ENCODE measurements at places on chromosomes 1 and 21.

GRCh38 chr1:78184460-78185072, 138.8 kb downstream of the GIPC2 start:
- DNase-seq = no peak

GRCh38 chr1:95119273-95119672, 2.1 kb downstream of the TLCD4 start:
- no peak for DNase-seq

DNA sequence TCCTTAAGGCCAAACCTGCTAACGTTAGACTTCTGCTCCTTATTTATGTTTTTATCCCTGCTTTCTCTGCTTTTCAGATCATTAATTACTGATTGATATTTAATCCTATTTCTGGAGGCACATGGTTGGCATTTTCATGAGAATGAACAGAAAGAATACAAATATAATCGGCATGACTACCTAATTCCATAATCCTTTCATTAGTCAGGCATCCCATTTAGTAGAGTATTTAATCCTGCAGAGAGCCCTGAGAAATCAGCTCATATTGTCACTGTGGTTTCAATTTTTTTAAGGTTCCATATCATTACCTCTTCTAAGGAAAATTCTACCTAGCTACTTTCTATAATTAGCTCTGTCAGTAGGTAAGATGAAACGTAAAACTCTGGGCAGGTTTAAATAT, 238.8 kb downstream of the NCAM2 start:
- no peak for DNase-seq

GRCh38 chr1:239429163-239429562, 42.8 kb downstream of the CHRM3 start:
- DNase-seq = no peak

DNA sequence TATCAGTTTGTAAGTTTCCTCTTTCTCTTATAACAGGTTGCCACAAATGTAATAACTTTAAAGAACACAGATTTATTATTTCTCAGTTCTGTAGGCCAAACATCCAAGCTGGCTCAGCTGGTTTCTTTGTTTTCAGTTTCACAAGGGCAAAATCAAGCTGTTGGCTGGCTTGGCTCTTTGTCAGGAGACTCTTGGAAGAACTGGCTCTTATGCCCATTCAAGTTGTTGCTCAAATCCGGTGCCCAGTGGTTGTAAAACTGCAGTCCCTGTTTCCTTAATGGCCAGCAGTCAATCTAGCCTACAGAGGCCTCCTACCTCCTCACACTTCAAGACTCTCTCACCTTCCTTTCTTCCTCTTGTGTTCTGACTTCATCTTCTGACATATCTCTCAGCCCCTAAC, 1171.0 kb downstream of the MRPL39 start:
- DNase-seq = no peak

- no peak for DNase-seq
Measured at GRCh38 chr1:172991674-172992400, 58.9 kb downstream of the TNFSF18 start.

DNA sequence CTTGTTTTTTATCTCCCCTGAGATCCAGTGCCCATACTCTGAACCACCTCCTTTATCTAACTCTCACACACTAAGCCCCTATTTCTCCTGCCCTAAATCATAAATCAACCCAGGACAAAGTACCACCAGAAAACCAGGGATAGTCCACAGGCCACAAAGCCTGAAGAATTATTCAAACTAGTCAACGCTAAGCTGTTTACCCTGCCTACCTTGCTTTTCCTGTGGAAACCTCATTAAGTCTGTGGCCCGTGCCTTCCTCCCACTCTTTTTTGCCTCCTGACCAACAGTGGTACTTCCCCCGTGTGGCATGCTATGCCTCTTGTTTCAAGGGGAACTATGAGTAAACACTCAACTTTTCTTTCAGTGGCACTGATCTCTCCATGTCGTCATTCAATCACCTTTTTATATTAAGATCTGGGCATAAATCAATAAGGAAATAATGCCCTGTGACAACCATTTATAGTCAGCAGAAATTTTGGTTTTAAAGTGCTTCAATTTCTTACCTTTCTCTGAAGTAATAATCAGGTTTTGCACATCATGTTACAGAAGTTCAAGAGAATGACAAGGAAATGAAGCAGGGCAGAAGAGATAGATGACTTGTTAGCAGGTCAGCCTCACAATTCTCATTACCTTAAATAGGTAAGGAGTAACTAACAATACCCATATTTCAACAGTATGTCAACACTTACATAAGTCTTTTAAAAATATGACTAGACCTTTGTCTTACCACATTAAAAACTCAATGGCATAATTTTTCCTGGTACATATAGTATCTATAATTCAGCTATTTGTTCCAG, 32.1 kb downstream of the EYA3 start:
- DNase-seq = no peak

- no peak for DNase-seq
Measured at GRCh38 chr1:30668546-30669327, 54.6 kb downstream of the MATN1 start.

GRCh38 chr1:59750328-59751003, 64.3 kb upstream of the HOOK1 start:
- no peak for DNase-seq

DNA sequence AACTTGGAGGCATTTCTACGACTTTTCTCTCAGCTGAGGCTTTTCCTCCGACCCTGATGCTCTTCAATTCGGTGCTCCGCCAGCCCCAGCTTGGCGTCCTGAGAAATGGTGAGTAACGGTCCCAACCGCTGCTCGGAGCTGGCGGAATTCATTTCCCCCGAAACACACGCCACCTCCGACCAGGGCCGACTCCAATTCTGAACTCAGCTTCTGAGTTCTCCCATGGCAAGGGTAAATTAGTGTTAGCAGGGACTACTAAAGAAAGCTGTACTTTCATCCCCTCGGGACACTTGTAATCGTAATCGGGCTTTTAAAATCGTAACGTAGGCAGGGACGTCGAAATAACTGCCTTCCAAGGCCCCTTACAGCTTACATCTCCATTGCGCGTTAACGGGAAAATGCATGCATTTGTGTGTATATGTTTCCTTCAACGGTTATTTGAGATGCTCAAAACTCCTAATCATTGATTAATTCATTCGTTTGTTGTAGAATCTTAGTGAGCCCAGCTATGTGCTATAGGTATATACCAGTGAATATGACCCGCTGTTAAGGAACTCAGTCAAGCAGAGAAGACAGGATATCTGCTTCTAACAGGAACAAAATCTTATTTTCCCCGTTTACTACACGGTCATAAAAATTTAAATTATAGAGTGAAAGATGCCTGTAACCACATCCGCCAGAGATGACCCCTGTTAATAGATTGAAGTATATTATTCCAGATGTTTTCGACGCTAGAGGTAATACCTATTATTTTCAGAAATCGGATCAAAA, 472 bp downstream of the DTL start:
- no peak for DNase-seq

GRCh38 chr1:98870959-98871903, 133.4 kb downstream of the PLPPR5 start:
- no peak for DNase-seq

DNA sequence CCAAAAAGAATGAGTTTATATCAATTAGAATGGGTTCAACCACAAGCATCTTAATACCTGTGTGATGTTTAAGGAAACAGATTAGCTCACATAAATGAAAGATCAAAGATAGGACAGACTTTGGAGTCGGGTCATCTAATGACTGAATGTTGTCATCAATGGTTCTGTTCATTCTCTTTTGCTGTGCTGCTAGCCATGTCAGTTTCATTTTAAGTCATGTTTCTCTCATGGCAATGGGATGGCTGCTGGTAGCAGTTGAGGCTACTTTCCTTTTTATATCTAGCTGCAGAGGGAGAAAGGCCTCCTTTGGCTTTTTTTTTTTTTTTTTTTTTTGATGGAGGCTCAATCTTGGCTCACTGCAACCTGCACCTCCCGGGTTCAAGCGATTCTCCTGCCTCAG, 86.9 kb upstream of the SPAG17 start:
- no peak for DNase-seq

GRCh38 chr1:17047924-17048323, 5.9 kb downstream of the SDHB start:
- DNase-seq = no peak

GRCh38 chr1:79899914-79900313, 893.4 kb upstream of the ADGRL4 start:
- DNase-seq = no peak

- no peak for DNase-seq
Measured at GRCh38 chr1:159830722-159831121, 4.0 kb downstream of the SLAMF8 start.

- no peak for DNase-seq
Measured at GRCh38 chr1:48740621-48741020, 36.1 kb downstream of the BEND5 start.

- DNase-seq = no peak
Measured at GRCh38 chr1:3732434-3733093, 19.7 kb upstream of the CCDC27 start.

GRCh38 chr1:85465099-85465785, at the start of gene DDAH1:
Gene DDAH1, minus strand, starts transcription at chr1:85465159. Its CDS starts 114 bp downstream, at chr1:85465045.
- no peak for DNase-seq

DNA sequence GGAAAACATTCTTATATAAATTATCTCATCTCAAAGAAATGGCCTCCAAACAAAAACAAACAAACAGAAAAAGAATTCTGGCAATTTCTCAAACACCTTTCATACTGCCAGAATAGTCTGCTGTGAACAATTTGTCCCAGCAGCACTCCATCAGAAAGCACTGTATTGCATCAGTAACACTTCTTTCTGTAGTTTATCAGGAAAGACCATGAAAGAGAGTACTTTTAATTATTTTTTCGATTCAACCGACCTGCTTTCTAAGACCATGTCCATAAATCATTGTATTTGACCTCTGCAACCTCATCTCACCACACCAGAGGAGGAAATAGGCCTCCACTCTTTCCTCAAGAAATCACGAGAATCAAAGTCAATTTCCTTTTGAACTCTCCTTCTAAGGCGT, 1579.9 kb downstream of the MRPL39 start:
- DNase-seq = no peak

DNA sequence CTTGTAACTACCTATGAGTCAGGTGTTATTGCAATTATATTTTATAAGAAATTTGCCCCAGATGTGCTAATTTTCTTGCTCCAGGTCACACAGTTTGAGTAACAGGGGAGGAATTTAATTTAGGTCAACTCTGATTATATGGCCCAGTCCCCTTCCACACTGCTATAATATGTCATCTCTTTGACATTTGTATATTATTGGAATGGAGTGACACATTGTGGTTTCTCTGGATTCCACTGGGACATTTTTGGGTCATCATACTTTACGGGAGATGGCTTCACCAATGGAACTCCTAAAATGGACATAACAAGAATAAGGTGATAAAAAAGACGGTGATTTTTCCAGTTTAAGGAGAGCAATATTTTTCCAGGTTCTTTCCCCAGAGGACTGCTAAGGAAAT, 191.2 kb downstream of the DISC1 start:
- no peak for DNase-seq

- no peak for DNase-seq
Measured at GRCh38 chr1:12472798-12473551, 145.0 kb downstream of the DHRS3 start.

DNA sequence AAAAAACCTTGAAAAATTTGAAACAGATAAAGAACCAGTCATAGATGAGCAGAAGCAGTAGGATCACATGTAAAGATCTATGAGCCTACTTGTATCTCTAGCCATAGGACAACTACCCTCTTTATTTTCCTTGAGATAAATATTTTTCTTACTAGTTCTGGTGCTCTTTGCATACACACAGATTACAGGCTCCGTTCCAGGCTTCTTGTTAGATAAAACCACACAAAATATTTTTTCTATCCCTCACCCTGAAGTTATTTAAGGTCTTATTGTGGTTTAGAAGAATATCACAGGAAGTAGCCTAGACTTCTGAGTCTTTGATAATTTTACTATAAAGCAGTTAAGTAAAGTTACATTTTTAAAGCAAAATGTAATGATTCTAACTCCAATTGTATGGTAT, 512.2 kb downstream of the NEGR1 start:
- no peak for DNase-seq

DNA sequence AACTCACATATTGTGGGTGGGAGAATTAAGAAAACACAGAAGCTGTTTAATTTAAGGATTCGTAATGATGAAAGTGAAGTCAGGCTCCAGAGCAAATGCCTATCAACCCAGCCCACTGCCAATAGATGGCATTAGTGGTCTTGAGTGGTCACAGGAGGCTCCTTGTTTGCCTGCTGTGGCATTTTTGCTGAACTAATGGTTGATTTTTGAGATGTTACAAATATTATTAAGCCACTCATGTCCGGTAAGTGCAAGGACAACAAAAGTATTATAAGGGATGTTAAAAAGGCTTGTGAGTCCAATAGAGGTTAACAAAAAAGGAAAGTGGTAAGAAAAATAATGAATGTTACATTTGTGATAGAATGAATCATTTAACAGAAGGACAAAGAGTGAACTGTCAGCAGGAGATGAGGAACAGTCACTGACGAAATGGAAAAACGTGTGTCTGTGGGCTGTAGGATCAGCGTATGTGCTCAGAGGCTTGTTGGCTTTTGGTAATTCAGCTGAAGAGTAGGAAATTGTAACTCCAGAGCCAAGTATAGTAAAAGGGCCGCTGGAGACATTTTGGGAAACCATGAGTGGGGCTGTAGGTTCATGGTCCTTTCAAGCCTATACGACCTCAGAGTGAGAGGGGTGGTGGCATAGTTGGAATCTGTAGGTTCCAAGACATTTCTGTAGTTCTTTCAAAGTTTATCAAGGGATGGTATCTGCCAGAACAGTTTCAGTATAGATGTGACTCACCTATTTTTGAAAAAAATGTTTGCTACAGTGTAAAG, 11.2 kb downstream of the SFT2D2 start:
- no peak for DNase-seq

DNA sequence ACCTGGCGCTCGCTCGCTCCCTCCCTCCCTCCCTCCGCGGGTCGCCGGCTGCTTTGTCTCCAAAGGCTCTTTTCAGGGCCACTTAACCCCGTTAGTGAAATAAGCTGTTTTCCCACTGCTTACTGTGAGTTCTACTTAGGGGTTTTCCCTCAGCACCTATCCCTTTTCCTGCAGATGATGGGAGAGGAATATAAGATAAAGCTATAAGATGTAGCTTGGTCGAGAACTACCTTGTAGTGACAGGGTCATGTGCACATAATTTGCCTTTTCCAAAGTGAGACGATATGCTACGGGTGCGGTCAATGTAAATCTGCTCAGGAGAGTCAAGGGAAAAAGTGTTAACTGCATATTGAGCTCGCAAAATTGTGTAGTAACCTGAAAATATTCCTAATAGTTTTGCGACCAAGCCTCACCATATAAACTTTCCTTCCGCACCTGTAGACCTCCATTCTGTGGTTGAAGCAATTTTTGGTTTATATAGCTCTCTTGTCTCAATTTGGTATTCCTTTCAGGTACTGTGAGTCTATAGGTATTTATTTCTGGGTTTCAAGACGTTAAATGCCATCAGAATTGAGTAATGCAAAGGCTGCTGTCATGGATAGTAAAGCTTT, 55.8 kb upstream of the BOLA1 start:
- DNase-seq = no peak

DNA sequence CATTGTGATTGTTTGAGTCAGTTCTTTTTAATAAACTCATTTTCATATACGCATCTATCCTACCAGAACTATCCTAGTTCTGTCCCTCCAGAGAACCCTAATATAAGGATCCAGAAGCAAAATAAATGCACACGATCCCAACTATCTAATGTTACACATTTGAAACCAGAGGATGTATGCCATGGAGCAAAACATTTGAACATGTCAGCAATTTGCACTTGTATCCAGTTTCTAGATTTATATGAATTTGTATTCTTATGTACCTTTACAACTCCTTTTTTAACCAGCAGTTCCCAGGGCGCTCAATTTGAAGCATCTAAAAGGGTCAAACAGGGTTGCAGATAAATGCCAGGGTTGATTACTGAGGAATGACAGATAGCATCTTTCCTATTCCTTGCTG, 2.1 kb downstream of the EXTL2 start:
- DNase-seq = no peak

GRCh38 chr1:209335178-209335577, 248.3 kb upstream of the CAMK1G start:
- DNase-seq = no peak
